Eye (tissue), 1 donor: ENCODE measurements at places on chromosomes 7 and 10.

- no peak for DNase-seq
These were observed 113.5 kb upstream of the PDCD4 start for GRCh38 chr10:110758128-110758765.

GRCh38 chr7:133646472-133647315 is 393.8 kb downstream of the EXOC4 start:
- DNase-seq, result no peak

DNA sequence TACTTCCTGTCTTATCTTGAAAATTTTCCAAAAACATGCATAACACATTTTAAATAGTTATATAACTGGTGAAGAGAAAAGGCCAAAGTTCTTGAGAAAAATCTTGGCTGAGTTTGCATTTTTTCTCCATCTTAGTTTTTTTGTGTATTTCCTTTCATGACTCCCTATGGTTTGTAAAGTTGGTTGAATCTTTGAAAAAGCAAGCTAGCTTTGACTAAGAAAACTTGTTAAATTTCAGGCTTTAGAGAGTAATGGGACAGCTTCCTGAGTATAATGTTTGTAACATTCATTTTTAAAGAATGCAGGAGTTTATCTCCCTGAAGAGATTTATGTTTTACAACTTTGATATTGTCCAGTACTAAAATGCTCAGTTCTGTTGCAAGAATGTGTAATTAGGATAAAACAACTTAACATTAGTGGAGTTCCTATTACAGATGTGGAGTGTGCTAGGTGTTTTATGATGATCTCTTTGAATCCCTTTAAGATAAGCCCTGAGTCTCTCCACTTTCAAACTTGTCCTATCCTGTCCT is 11.1 kb upstream of the HERPUD2 start:
- no peak for DNase-seq

- DNase-seq, result no peak
These were observed 19.0 kb downstream of the TES start for GRCh38 chr7:116229366-116229765.

- DNase-seq, result no peak
These were observed 496.1 kb downstream of the CCSER2 start for GRCh38 chr10:84824525-84824924.

DNA sequence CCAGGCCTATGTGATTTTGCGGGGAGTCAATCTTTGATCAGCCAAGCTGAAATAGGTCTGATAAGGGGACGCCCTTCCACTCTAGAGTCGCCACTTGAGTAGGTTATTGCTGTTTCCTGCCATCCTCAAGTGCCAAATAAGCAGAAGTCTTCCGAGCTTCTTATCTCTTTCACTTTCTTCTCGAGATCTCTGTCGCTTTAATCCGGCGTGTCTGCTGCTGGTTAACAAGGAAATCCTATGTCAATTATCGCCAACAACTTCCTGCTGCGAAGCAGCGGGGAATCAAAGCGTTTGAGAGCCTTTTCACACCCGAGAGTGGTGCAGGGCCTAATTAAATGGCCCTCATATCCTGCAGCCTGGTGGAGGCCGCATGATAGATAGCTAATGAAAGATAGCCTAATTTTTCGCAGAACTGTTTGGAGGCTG is 215.9 kb downstream of the RAB11FIP2 start:
- DNase-seq, result peak; percentile 57

DNA sequence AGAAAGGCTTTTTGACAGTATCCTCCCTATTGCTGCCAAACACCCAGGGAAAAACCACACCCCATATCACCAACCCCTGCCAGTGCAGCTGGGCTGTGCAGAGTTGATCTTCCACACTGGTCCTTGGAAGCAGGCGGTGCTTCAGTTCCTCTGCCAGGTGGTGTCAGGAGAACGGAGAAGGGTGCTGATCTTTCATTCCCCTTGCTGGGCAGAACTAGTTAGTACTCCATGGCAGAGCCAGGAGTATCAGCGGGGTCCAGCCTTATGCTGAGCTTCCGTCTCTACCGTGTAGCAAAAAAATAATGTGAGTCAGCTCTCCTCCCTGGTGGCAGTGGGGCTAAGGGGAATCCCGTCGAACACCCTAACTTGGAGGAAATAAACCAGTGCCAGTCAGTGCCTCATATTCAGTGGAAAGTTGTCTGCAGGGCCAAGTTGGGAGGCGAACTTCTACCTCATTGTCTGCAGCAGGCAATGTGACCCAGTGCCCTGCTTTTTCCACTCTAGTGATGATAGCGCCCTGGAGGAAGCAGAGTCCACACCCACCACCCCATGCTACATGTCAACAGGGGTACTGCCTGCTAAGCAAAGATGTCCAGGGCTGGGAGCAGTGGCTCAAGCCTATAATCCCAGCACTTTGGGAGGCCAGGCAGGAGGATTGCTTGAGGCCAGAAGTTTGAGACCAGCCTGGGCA is 175.4 kb downstream of the AUTS2 start:
- DNase-seq, result no peak
